ENCODE measurements at places on chromosomes 2 and 18.

DNA sequence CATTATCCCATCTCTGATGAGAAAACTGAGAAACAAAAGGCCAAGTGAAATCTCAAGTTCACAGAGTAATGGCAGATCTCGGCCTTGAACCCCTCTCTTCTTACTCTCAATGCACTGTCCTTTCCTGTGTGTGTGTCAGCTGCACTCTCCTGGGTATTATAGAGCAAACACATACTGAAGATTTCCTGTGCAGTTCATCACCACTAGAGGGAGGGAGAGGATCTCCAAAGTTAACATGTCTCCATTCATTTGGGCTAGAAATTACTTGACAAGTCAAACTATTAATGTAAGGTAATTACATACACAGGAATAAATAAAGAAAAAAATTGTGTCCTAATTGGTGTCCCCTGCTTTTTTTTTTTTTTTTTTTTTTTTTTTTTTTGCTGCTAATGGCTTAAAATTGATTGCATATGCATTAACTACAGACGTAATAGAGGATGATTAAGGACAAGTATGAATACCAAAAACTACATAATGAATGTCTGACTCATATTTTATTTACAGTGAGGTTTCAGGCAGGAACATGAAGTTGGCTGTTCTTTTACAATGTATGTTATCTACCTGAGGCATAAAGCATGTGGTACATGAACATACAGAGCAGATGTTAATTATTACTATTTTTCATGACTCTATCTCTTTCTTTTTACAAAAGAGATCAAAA is 269.2 kb downstream of the NYAP2 start:
- peak; percentile 67 for DNase-seq

DNA sequence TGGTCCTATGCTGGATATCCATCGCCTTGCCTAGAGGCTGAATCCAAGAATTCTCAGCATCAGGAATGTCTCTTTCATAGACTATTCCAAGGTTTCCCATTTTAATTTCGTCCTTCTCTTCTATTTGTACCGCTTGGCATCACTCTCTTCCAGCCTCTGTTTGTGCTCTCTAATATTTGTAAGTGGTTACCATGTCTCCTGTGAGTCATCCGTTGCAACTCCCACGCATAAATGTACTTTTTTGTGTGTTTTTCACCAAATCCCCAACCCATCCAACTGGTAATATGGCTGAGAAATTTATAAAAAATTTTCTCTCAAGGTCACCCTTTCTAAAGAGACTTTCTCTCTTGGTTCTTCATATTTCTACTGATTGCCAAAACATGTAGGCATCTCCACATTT is 21.8 kb downstream of the COLEC12 start:
- DNase-seq: no peak

- no peak for DNase-seq
These were observed 41.7 kb downstream of the POLR1A start for GRCh38 chr2:86064006-86064405.

GRCh38 chr18:3367491-3368091 is 82.4 kb upstream of the TGIF1 start:
- DNase-seq: no peak

All from HFF-Myc (cell line).